ENCODE measurements at places on chromosomes 7 and 10.
A peak's percentile ranks its signal among the peaks of the same experiment; 100 is the strongest.

DNA sequence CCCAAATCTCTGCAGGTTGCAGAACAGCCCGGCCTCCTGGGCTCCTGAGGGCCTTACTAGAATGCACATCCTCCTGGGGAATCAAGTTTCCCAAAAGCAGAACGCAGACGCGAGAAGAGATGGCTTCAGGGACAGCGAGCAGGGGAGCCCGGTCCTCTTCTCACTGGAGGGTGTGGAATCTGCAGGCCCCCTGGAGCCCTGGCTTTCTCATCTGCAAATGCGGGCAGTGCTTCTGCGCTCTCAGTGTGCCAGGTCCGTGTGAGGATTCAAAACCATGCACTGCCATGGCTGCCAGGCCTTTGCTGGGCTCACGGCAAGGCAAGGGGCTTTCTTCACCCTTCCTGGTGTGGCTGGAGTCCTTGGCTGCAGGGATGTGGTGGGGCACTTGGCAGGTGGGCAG lies 330.9 kb upstream of the MKI67 start:
- no peak for DNase-seq

DNA sequence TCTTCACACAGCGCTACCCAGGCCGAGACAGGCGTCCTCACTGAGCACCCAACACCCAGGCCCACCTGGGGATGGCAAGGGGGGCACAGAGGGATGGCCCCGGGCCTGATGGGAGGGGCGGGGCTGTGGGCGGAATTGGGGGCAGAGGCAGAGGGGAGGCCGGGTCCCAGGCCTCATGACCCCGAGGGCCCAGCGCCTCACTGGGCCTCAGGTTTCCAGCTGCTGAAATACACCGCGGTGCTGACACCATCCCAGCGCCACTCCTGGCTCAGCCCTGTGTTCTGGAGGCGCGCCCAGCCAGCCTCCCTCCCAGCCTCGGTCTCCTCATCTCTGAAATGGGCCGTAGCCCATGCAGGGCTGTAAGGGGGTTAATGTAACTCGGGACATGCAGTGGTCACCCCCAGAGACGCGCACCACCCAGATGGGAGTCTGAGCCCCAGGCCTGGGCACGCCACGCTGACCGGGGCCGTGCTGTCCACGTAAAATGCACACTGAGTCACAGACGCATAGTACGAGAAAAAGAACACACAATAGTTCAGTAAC lies 82.3 kb downstream of the UNCX start:
- no peak for DNase-seq

DNA sequence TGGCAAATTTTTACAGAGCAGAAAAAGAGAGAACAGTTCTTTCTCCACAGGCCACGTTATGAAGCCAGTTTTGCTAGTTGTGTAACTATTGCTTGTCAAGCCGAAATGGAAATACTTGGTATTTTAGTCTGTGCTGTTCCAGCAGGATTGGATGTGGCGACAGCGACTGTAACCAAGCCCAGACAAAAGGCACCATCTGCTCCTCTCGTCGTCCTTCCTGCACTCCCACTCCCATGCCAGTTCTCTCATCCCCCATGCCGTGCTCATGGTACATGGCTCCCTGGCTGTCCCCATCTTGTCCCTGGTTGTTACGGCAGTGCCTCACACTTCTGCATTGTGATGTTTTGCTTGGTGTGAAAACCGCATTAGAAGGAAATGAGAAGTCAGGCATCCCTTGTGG lies 185.7 kb upstream of the FZD8 start:
- no peak for DNase-seq

- DNase-seq: no peak
Measured at GRCh38 chr10:1050554-1050953, 1.6 kb upstream of the IDI1 start.

DNA sequence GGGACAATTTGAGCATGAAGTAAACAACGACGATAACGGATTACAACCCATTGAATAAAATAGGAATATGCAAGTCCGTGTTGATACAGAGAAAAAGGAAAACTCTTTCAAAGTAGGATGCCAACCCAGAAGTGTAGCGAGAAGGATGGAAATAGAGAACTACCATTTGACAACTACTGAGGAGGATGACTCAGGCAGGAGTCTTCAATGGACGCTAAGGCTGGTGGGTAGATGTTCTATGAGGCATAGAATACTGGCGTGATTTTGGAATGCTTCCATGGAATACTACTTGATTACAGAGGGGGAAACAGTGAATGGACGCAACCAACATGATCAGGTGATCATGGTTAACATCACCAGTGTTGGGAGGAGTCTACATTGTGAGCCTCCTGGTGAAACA lies 828 bp upstream of the CFAP70 start:
- no peak for DNase-seq

DNA sequence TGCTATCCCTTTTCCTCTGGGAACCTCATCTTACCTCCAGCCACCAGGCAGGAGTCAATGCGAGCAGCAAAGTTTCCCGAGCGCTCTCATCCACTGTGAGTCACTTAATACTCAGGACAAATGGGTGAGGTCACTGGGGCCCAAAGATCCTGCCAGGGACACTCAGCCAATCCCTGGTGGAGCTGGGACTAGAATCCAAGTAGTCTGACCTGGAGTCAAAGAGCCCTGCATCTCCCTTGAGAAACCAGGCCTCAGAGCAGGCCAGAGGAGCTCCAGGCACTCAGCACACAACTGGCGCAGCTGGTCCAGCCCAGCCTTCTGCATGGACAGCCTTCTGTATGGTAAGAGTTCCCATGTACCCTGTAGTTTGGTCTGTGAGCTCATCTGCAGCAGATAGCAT lies 142.3 kb downstream of the MAPK8 start:
- DNase-seq: peak; percentile 30

DNA sequence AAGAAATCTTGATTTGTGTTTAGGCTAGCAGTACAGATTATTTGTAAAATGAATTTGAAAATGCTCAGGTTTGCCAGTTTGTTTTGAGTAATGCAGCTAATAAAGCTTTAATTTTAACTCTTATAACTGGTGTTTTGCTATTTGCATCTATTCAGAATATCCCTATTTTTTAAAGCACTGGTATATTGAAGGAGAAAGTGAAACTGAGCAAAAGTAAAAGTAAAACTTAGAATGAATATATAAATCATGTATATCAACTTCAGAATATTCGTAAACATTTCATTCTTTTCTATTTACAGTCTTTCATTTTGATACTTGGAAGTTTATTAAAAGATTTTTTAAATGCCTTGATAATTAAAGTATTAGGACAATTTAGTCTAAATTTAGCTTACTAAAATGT lies 26.2 kb downstream of the TASOR2 start:
- DNase-seq: no peak

GRCh38 chr10:71228875-71229675 lies 16.7 kb downstream of the UNC5B start:
- DNase-seq: no peak

DNA sequence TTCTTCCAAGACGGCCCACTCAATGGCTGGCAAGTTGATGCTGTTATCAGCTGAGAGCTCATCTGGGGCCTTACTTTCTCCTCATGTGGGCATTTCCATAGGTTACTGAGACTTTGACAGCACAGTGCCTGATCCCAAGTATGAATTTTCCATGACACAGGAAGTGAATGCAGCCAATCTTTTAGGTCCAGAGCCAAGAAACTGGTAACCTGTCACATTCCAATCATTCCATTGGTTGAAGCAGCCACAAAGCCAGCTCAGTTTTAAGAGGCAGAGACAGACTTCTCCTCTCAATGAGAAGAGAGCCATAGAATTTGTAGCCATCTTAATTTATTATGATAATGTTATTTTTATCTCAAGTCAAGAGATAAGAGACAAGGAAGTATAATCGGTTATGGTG lies 775.5 kb downstream of the CNTNAP2 start:
- no peak for DNase-seq

- DNase-seq: peak; percentile 8
Measured at GRCh38 chr10:80464557-80465450, 10.7 kb downstream of the TSPAN14 start.

GRCh38 chr10:77455561-77455960 lies 182.0 kb downstream of the KCNMA1 start:
- no peak for DNase-seq

- no peak for DNase-seq
Measured at GRCh38 chr10:13322615-13323148, 22.8 kb upstream of the PHYH start.

- DNase-seq: peak; percentile 51
Measured at GRCh38 chr10:77463967-77464745, 173.5 kb downstream of the KCNMA1 start.

GRCh38 chr10:11290156-11290890 lies 272.7 kb downstream of the CELF2 start:
- no peak for DNase-seq

DNA sequence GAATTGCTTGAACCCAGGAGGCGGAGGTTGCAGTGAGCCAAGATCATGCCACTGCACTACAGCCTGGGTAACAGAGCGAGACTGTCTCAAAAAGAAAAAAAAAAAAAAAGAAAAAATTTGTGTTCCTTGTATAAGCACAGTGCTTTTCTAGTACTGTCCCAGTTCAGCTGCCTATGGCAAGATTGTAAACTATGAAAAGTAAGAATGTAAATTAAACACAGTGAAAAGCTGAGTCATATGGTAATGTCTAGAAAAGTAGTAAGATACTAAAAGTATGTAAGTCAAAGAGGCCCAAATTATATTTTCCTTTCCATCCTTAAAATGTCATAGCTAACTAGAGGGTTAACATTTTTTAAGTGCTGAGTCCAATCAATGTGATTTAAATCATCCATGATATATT lies 42.8 kb downstream of the RBM20 start:
- no peak for DNase-seq

All from fibroblast of gingiva (primary cell).